Activated CD4-positive, alpha-beta memory T cell treated with anti-CD3 and anti-CD28 coated beads for 36 hours (primary cell): ENCODE measurements at places on chromosomes 16 and 17. TPM values are rescaled to one million over a fixed set of nuclear protein-coding genes. Genes with fewer than 3 reads are reported as not detected.

DNA sequence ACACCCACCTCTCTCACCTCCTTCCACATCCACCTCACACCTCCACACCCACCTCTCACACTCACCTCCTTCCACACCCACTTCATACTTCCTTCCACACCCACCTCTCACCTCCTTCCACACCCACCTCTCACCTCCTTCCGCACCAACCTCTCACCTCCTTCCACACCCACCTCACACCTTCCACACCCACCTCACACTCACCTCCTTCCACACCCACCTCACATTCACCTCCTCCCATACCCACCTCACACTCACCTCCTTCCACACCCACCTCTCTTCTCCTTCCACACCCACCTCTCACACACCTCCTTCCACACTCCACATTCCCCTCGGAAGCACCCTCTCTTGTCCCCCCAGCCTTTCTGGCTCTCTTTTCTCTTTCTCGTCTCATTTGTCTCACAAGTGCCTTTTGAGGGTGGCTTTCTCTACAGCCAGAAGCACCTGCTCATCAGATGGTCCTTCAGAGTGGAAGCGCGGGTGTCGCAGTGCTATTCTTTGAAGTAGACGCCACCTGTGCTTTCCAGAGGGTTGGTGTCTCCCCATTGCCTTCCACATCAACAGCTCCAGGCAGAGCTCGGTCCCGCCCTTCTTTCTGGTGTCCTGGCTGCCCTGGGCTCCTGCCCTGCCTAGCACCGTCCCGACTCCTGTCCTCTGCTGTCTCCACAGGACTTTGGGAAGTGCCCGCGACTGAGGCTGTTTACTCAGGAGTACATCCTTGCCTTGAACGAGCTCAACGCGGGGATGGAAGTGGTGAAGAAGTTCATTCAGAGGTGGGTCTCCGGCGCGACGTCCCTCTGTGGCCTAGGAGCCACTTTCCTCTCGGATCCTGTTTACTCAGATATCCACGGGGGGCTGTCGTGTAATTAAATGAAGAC lies 109.4 kb upstream of the PLCG2 start:
- peaks cover 7% of the 10 kb centered on the region for H3K36me3 ChIP-seq
- H3K4me3 ChIP-seq, result no peak overlapping the region
- no peak overlapping the region for H3K27ac ChIP-seq
- DNase-seq, result no peak
- no peaks in the 10 kb centered on the region for H3K4me1 ChIP-seq

DNA sequence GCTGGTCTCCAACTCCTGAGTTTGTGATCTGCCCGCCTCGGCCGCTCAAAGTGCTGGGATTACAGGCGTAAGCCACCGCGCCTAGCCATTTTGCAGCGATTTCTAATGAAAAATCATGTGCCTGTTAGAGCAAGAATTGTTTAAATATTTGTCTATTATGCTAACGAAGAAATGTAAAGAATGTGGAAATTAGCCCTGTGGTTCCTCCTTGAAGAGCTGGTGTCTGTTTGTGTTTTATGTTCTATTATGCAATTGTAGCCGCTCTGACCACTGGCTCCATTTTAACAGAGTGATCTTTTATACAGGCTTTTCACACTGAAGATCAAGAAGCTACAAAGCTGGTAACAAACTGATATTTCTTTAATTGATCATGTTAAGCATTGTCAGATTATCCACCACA lies 217.3 kb downstream of the USP22 start:
- no peaks in the 10 kb centered on the region for H3K36me3 ChIP-seq
- no peak for DNase-seq
- no peaks in the 10 kb centered on the region for H3K4me1 ChIP-seq
- no peak overlapping the region for H3K27ac ChIP-seq
- H3K4me3 ChIP-seq, result no peak overlapping the region

DNA sequence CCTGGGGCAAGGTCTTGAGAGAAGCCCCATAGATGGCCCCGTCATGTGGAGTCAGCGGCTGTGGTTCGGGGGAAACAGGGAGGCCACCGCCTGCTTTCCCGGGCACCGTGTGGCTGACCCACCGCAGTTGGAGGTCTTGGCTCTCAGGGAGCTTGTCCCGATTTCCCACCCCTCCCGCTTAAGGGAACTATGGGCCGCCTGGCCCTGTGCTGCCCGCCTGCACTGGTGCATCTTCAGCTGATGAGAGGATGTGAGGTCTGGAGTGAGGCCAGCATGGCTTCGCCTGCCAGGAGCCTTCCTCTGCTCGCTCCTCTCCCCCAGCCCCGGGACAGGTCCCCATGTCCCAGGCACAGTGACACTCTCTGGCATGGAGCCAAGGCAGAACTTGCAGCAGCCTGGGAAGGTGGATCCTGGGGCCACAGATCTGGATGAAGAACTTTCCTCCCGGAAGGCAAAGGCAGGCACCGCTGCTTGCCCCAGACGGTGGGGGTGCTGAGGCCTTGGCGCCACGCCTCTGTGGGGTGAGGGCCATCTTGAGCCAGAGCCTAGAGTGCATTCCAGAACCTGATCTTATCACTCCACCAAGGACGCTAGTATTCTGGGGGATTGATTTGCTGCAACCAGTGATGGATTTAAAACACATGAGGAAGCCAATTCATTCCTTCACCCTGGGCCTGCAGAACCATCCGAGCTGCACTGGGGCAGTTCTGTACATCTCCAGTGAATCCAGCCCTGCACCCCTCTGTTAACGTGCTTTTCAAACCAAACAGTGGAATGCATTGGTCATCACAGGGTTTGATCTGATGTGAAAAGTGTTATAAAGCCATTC lies 178.6 kb upstream of the TNRC6C start:
- H3K27ac ChIP-seq, result no peak overlapping the region
- no peaks in the 10 kb centered on the region for H3K27me3 ChIP-seq
- H3K4me3 ChIP-seq, result no peak overlapping the region

DNA sequence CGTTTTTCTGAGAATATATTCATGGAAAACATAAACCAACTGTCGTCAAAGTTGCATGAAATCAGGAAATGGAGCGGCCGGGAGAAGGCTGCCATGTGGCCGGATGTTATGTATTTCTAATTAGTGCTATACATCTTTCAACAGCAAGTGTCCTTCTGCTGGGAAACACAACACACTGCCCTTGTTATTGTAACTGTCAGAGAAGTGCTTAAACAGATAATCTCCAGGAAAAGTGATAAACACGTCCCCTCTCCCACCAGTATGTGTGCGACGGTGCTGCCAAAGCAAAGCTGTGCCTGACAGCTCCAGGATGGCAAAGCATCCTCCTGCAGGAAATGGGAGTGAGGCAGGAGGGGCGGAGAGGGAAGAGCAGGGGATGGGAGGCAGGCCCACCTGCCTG lies 111.8 kb downstream of the SMG6 start:
- peaks cover 8% of the 10 kb centered on the region for H3K36me3 ChIP-seq
- H3K4me1 ChIP-seq, result peaks cover 59% of the 10 kb centered on the region
- H3K4me3 ChIP-seq, result no peak overlapping the region

- DNase-seq, result no peak
- H3K27ac ChIP-seq, result no peak overlapping the region
- no peaks in the 10 kb centered on the region for H3K36me3 ChIP-seq
- H3K4me1 ChIP-seq, result peaks cover 7% of the 10 kb centered on the region
Observed at GRCh38 chr16:28543072-28543471, 4.3 kb upstream of the NUPR1 start.

GRCh38 chr16:17529982-17530760 lies 59.4 kb upstream of the XYLT1 start:
- H3K4me1 ChIP-seq, result peaks cover 14% of the 10 kb centered on the region
- H3K27me3 ChIP-seq, result no peaks in the 10 kb centered on the region
- peak; percentile 51 for DNase-seq

DNA sequence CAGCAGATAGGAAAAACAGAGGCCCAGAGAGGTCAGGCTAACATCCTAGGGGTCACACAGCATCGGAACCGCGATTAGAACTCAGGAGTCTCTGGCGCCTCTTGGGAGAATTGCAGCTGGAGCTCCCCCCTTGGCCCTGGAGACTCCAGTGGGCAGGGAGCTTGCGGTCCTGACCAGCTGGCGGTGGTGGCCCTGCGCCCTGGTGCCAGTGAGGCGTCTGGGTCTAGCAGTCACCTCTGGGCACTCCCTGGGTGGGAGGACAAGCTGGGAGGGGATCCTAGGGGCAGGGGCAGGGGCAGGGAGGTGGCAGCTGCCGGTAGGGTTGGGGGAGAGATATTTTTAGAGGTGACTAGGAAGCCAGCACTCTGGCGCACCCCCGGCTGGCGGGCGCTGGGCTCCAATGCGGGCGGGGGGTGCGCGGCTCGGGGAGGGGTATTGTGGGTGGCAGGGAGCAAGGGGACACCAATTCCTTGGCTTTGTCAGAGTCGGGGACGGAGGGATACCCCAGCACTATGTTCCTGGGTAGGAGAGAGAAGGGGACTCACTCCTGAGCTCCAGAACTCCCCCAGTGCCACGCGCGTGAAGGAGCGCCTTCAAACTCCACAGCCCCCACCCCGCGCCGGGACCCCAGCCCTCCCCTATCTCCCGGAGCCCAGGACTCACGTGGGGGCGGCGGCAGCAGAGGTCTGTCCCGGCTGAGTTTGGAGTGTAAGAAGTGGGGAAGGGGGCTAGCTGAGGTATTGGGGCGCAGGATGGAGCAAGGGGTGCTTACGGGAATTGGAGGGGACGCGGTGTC lies 584 bp downstream of the PHOSPHO1 start:
- H3K4me1 ChIP-seq, result peaks cover 7% of the 10 kb centered on the region
- no peak overlapping the region for H3K27ac ChIP-seq
- no peak for DNase-seq
- no peaks in the 10 kb centered on the region for H3K36me3 ChIP-seq

- H3K27me3 ChIP-seq, result peaks cover 5% of the 10 kb centered on the region
- no peak overlapping the region for H3K27ac ChIP-seq
- no peaks in the 10 kb centered on the region for H3K36me3 ChIP-seq
- DNase-seq, result no peak
Observed at GRCh38 chr17:44781551-44782325, 22.9 kb downstream of the ADAM11 start.

DNA sequence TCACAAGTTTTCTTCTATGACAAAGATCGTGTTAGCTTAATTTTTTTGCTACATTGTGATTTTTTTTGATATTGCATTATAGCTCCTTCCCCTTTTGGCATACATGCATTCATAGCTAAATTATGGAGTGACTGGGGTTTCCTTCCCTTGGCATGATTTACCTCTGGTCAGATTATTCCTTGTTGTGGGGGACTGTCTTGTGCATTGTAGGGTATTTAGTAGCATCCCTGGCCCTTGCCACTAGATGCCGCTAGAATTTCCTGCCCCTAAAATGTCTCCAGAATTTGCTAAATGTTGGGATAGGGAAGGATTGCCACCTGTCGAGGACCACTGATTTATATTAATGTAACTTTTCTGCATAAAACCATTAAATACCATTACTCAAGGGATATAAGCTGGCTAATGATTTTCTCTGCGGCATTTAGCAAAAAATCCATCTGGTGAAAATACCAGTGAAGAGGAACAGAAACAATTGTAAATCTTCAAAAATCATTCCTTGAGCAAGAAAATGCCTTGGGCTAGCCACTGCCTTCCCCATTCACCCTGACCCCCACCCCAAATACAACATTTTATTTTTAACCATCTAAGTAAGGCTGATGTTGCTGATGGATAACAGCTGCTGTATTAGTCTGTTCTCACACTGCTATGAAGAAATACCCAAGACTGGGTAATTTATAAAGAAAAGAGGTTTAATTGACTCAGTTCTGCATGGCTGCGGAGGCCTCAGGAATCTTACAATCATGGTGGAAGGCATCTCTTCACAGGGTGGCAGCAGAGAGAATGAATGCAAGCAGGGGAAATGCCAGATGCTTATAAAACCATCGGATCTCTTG lies 195.2 kb downstream of the MAP2K6 start:
- H3K4me1 ChIP-seq, result no peaks in the 10 kb centered on the region
- no peak for DNase-seq
- H3K36me3 ChIP-seq, result no peaks in the 10 kb centered on the region
- no peak overlapping the region for H3K27ac ChIP-seq
- H3K27me3 ChIP-seq, result peaks cover 2% of the 10 kb centered on the region
- H3K4me3 ChIP-seq, result no peak overlapping the region

GRCh38 chr16:48534601-48535340 lies 75.2 kb downstream of the N4BP1 start:
- peaks cover 4% of the 10 kb centered on the region for H3K36me3 ChIP-seq
- DNase-seq, result no peak
- no peaks in the 10 kb centered on the region for H3K27me3 ChIP-seq
- H3K4me1 ChIP-seq, result peaks cover 14% of the 10 kb centered on the region
- H3K27ac ChIP-seq, result no peak overlapping the region

DNA sequence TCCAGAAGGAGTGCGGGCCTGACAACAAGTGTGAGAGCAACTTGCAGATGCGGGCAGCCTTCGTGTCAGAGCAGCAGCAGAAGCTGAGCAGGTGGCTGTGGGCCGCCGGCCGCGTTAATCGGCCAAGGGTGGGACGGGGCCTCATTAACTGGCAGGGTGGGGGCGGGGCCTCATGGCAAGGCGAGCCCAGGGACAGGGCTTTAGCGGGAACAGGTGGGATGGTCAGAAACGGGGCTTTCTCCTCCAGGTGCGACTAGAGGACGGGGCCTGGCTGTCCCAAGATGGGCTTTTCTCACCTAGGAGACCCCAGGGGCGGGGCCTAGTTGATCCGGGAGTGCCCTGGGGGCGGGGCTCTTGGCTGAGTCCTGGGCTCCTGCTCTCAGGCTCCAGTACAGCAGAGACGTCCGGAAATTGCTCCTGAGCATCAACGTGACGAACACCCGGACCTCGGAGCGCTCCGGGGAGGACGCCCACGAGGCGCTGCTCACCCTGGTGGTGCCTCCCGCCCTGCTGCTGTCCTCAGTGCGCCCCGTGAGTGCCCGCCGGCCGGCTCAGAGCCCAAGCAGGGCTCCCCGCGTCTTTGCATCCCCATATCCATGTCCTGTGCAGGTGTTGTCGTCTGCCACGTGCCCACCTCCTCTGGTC lies 18.4 kb upstream of the PDK2 start:
- no peak for DNase-seq
- peaks cover 13% of the 10 kb centered on the region for H3K36me3 ChIP-seq
- no peaks in the 10 kb centered on the region for H3K4me1 ChIP-seq
- H3K27me3 ChIP-seq, result no peaks in the 10 kb centered on the region

DNA sequence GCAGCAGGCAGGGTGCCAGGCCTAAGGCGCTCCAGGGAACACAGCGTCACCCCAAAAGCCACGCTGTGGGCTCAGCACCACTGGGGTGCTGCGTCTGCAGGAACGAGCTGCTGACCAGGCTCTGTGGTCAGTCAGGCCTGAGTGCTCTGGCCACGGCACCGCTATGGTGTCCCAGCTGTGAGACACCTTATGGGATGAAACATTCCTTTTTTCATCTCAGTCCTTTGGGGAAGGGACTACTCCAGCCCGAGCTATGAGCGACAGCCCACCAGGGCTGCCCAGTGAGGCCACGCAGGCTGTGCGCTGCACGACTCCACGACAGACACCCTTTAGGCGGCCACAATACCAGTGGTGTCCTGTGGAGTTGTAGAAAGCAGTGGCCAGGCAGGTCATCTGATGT lies 11.1 kb downstream of the MGAT5B start:
- H3K36me3 ChIP-seq, result peaks cover 5% of the 10 kb centered on the region
- no peak for DNase-seq
- H3K27me3 ChIP-seq, result no peaks in the 10 kb centered on the region
- no peak overlapping the region for H3K4me3 ChIP-seq
- no peaks in the 10 kb centered on the region for H3K4me1 ChIP-seq

GRCh38 chr17:74417178-74418045 lies 14.5 kb upstream of the GPRC5C start:
- no peak overlapping the region for H3K4me3 ChIP-seq
- H3K27me3 ChIP-seq, result peaks cover 10% of the 10 kb centered on the region
- no peaks in the 10 kb centered on the region for H3K36me3 ChIP-seq
- no peak overlapping the region for H3K27ac ChIP-seq

ZG16 gene
- not detected for total RNA-seq

KRTAP1-5 gene
- not detected for total RNA-seq

KRTAP2-1 gene
- not detected for total RNA-seq

ADAD2 gene
- total RNA-seq, result not detected

TRAP1 gene
- total RNA-seq, result 277 TPM

HS3ST3A1 gene
- 0.85 TPM for total RNA-seq

KRTAP4-4 gene
- not detected for total RNA-seq

CCR7 gene
- 145 TPM for total RNA-seq

MT3 gene
- total RNA-seq, result 3.1 TPM

EPX gene
- total RNA-seq, result not detected

CMTR2 gene
- total RNA-seq, result 18.1 TPM

WNT3 gene
- total RNA-seq, result 0.19 TPM
